Ecto neural progenitor cell (in vitro differentiated cells): ENCODE measurements at places on chromosomes 11 and 22.

DNA sequence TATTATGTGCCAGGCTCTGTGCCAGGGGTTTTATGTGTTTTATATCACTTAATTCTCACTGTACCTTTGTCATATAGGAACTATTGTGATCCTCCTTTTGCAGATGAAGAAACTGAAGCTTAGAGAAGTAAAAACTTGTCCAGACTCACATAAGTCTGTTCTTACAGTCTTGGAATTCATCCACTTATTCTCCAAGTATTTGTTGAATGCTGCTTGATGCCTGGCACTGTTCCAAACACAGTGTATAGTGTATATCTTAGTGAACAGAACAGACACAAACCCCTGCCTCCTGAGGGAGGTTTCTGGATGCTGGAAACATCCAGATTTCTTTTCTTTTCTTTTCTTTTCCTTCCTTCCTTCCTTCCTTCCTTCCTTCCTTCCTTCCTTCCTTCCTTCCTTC is 29.0 kb upstream of the FGF3 start:
- no peak for DNase-seq

DNA sequence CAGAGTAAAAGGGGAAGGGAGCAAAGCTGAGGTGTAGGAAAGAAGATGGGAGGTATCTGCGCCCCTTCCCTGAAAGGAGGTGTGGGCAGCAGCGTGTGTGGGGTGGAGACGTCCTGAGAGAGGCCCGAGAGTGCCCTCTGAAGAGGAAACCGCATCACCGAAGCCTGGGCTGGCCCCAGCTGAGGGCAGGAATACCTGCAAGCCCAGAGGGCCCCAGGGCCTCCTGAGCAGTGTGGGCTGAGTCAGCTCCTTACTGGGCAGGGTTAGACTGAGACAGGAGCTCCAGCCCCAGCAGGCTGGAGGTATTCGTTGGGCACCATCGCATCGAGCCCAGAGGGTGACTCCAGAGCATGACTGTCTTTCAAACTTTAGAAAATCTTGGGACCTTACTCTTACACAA is 534.0 kb upstream of the B3GAT1 start:
- no peak for DNase-seq

DNA sequence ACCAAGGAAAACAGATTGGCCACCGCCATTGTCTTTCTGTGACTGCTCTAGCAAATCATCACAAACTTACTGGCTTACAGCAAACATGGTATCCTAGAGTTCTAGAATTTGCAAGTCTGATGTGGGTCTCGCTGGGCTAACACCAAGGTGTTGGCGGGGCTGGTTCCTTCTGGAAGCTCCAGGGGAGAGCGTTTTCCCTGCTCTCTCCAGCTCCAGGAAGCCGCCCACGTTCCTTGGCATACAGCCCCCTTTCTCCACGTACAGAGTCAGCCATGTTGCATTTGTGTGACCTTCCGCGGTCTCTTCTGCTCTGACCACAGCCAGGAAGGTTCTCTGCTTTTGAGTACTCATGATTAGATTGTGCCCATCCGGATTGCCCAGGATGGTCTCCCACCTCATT is 27.5 kb downstream of the TBC1D22A start:
- no peak for DNase-seq

DNA sequence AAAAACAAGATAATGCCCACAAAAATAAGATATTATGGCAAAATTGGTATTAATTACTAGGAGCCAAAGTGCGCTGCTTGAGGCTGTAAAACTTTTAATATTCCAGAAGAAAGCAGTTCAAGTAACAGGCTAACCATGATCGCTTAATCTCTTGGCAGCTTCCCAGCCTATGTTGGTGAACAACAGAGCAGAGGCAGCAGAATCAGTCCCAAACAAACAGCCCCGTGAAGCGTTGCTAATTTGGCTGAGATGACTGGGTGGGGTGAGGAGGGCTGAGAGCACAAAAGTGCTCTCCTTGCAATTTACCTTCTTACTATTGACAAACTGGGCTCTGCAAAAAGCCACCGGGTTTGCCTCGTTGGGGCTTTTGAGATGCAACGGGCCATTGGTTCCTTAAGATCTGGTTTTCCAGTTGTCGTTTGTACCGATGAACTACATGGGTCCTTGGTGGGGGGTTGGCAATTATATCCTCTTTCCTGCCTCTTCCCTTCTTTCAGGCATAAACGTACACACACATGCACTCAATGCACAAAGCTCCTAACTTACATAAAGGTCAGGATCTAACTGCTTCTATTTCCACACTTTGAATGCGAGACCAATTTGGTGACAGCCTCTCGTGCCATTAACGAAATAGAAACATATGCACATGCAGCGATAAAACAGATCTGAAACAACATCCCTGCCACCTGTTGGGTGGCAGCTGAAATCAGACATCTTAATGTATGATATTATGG is 407.6 kb upstream of the CADM1 start:
- no peak for DNase-seq

DNA sequence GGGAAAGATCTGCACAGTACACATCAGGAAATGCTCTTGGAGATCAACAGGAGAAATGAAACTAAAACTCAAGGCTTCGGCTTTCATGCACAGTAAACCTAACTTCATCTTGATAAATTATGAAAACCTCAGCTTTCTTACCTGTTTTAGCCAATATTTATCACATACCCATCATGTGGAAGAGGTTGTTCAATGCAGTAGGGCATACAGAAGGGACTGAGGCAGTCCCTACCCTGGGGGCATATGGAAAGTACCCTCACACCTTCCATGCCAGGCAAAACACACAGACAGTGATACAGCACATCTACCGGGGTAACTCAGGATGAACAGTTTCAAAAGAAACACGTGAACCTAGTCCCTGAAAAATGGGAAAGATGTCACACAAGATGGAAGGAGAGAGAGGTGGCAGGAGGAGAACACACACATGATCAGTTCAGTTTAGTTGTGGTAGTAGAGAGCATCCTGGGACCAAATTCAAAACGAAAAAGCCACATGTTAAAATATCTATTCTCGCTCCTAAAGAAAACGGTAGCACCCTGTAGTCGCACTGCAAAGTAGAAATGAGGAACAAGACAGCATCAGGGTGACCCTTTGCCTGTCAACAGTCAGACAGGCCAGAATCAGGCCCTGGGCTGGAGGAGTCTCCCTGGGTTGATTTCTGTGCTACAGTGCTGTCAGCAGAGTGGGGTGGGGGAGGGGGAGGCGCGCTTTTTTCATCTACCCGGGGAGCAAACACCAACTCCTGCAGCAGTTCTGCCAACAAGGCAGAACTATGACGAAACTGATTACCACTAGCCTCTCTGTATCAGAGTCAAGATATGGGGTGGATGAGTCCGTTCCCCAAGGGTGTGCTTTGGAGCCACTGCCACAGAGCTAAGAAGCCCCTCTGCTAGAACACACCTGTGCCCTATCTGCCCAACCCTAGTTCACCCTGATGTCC is 1.3 kb downstream of the HIRA start:
- no peak for DNase-seq

GRCh38 chr11:101717619-101718018 is 133.8 kb upstream of the TRPC6 start:
- DNase-seq = no peak

DNA sequence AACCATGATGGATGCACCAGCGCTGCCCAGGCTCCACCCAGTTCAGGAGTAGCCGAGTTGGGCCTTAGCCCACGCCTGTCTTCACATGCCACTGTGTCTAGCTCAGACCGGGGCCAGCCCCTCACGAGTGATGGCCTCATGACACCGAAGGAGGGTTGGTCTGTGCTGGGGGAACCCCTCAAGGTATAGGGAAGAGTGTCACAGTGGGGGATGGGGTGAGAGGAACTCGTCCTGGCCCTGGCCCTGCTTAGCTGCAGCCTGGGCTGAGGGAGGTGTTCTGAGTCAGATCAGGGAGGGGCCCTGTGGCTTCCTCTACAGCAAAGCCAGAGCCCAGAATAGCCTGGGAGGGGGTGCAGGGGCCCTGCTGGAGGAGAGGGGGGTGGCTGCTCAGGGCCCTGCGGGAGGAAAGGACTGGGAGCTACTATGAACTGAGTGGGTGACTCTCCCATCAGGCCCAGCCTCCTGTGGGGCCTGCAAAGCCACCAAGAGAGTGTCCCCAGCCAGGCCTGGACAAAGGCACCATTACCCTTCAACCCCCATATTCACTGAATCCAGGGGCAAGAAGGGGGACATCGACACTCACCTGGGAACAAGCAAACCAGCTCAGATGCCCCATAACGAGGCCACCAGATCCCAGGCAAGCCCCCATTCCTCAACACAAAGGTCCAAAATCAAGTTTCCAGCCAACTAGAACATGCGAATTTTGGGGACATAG is 41.2 kb downstream of the IGLL5 start:
- no peak for DNase-seq

DNA sequence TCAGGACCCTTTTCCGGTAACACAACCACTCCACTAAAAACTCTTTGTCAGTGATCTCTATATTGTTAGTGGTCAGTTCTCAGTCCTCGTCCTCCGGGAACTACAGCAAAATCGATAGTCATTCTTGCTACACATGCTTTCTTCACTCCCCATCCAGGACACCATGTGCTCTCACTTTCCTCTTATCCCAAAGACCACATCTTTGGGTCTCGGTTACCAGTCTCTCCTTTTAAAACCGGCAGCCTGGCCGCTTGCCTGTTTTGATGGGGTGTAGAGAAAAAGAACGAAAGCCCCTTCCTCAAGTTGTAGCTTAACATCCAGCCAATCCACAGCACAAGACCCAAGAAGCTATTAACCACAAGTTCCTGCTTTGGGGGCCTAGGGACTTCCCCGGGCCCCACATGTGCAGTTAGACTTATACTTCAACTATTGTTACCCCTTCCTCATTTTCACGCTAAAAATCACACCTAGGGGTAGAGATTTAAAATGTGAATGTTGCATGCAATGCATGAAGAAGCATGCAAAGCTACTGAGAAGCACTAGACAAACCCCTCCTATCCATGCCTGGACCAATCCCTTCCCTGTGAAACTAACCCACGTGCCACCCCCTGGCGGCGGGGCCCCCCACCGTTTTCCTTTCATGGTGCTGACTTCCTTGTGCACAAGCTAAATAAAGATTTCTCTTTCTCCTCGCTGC is 1.5 kb upstream of the TOLLIP start:
- no peak for DNase-seq

DNA sequence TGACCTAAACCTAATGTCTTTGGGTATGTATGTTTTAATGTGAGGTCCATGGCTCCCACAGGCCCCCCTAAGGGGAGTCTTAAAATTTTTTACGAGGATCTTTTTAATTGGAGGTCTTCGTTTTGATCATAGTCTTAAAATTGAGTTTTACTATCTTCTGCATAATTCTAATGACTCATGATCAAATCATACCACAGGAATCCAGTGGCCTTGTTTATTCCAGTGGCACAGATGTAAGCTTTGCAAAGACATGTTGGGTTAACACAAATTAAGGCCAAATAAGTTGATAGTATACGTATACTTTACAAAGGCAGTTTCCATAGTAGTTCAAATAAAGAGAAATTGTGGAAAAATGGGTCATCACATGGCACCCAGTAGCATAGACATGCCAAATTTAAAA is 33.9 kb upstream of the FJX1 start:
- DNase-seq = no peak

- no peak for DNase-seq
Measured at GRCh38 chr11:76607431-76607830, 63.1 kb downstream of the LRRC32 start.

DNA sequence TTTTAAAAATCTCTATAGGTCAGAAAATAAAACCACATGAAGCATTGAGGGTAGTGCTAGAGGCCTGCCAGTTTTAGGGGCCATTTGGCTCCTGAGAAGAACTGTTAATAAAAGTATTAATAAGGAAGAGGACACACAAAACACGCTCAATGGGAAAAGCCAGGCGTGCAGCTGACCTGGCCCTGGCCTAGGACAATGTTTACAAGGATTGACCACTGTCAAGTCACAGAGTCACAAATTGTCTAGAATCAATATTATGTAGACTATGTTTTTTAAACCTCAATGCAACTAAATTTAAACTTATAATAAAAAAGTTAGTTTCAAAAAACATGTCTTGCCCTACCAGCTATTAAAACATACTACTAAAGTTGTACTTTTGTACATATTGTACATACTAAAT is 89.4 kb downstream of the YAP1 start:
- no peak for DNase-seq

GRCh38 chr22:22005945-22006595 is 23.5 kb upstream of the TOP3B start:
- DNase-seq = no peak

- no peak for DNase-seq
Measured at GRCh38 chr22:28930357-28931007, 47.1 kb downstream of the ZNRF3 start.

- no peak for DNase-seq
Measured at GRCh38 chr11:48207881-48208280, 8.7 kb upstream of the OR4B1 start.

DNA sequence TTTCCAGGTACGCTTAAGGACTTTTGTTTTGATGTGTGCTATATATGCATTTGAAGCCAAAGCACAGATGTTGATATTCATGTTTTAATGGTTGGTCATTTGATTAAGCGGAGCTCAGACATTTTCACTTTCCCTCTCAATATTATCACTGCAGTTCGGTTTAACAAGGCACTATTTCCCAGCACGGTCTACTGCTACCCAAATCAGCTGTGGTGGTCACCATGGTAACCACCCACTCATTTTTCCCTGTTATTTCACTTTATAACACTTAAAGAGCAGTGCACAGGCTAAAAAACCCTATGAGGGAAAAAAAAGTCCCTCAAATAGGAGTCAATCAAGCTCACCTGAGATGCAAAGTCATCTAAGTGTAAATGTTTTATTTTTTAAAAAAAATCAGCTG is 439.6 kb upstream of the CCDC90B start:
- no peak for DNase-seq

GRCh38 chr11:46237248-46238077 is 40.0 kb upstream of the CREB3L1 start:
- peak; percentile 80 for DNase-seq

DNA sequence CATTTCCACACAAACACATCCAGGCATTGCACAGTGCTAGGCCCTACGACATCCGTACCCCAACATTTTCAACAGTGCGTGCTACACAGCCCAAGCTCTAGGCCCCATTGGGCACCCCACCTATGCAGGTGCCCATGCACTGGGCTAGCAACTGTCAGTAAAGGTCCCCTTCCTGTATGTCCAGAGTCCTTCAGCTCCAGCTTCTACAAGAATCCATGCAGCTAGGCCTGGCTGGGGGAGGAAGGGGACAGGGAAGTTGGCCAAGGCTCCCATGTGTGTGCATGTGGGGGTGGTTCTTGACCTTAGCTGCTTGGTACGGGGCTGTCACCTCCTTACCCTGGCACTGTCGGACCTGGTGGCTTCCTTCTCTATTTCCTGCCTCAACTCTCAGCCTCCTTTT is 1.3 kb downstream of the B3GAT1 start:
- DNase-seq = no peak
